ENCODE measurements at places on chromosomes 3 and 15.

DNA sequence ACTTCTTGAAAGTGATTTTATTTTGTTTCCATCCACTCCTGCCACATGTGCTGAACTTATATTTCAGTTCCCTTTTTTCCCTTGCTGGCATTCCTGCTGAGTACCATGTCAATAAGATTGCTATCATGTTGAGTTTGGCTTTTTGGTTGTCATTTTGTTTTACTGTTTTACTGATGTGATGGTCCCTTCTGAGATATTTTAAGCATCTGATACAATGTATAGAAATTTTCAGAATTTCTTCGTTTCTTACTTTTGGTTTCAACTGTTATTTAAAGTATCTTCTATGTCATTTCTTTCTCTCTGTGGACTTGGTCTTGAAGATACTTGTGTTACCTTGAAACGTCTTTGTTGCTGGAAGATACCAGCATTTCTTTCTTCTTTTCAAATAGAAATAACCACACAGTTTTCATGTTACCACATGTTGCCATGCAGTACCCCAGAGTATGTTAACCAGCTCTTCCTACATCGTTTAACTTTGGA lies 14.1 kb downstream of the SIDT1 start:
- no peak for DNase-seq

DNA sequence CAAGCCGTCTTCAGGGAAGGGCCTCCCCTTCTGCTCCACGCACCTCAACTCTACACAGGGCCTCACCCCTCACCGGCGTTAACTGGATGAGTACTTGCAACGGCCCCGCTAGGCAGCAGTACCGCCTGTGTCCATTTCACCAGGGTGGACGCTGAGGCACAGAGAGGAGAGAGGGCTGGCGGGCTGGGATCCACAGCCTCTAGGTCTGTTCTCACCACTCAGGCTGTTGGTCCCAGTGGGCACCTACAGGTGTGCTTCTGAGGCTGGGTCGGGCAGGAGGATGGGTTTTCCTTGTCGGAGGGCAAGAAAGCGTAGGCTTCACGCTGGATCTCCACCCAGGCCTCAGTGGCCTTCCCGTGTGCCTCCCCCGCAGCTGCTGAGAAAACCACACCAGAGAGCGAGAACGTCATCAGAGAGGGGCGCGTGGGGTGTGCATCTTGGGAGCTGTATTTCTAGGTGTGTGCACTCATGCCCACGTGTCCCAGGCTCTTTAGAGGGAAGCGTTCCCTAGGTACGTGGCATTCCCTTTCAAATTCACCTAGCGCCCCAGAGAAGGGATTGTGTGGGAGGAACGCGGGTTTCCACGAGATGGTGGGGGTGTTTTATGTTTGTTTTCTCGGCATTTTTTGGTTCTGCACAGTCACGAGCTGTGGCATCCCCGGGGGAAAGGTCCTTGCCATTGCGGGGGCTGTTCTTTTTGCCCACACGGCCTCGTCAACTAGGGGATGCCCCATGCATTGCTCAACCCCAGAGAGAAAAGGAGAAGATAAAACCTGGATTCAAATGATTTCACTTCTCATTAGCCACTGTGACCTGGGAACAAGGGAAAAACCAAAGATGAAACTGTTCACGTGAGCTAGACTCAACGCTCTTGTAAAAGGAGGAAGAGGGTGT lies 67.7 kb downstream of the MGLL start:
- no peak for DNase-seq

- DNase-seq = no peak
These were observed 307.4 kb upstream of the RARB start for GRCh38 chr3:25120665-25121064.

DNA sequence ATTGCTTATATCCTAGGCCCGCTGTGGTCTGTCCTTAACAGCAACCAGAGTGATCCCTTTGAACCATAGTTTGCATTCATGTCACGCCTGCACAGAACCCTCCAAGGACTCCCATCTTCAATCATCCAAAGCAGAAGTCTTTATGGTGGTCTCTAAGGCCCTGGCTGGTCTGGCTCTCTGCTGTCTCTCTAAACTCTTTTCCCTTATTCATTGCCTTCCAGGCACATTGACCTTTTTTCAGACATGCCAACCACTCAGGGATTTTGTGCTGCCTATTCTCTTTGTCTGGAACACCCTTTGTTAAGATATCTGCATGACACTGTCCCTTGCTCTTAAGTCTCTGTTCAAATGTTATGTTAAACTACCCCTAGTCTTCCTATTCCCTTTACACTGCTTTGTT lies 21.9 kb upstream of the ZBTB47 start:
- DNase-seq = no peak

- no peak for DNase-seq
These were observed 428.0 kb downstream of the ROBO1 start for GRCh38 chr3:79339846-79340245.

DNA sequence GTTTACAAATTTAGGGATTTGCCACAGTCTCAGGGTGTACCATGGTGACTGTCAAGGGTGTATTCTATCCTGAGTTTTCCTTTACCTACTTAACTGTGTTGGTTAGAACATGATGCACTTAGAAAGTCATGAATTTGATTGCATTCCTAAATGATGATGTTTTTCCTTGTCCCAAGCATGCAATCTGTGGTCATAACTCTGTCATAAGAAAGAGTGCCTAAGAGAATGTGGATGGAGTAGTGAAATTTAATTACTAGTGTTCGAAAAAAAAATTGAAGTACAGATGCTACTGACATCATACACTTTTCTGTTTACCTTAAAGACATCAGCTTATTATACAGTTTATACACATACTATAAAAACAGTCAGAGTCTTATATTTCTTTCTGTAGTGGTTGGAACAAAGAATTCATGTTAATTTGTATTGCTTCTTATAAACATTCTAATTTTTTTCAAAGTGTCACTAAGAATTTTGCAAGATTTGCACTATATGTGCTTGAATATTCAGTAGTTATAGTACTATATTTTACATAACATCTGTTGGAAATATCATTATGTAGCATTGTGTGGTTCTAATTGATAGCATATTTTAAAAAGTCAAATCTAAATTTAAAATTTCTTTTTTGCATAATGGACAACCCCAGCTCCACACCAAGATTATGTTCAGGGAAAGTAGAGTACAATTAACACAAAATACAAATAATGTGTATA lies 231.3 kb upstream of the KCNMB2 start:
- no peak for DNase-seq

- no peak for DNase-seq
These were observed 135.8 kb upstream of the ANKRD28 start for GRCh38 chr3:15933439-15934139.

GRCh38 chr3:129984125-129984524 lies 9.6 kb downstream of the TRH start:
- DNase-seq = no peak

DNA sequence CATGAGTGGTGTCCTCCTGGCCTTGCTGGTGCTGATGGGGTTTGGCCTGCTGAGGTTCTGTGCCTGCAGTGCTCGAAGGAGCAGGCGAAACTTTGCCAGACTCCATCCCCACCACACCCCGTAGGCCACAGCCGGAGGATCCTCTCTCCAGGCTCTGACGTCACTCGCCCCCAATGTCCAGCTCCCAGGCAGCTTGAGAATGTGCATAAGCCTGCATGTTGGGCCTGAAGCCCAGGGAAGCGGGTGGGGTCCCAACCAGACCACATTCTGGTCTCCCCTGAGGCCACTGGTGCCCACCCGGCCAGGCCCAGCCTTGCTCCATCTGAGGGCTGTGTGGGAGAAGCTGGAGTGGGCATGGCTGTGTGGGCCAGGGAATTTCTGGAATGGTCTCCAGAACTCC lies 109.8 kb downstream of the ASB7 start:
- DNase-seq = no peak

DNA sequence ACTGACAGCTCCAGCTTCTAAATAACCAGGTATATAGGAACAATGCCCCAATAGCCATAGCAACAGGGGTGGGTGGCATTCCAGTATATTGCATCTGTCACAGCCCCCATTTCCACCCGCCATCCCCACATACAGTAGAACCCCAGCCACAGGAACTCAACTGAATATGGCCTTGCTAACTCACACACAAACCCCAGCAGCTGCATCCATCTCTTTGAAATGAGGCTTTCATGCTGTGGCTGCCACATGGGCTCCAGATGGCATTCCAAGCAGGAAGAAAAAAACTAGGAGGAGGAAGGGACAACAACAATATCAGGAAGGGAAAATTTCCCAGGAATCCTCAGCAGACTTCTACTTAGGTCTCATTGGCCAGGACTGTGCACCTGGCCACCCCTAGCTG lies 54.6 kb downstream of the CCR3 start:
- no peak for DNase-seq

- no peak for DNase-seq
These were observed 36.8 kb upstream of the TRH start for GRCh38 chr3:129937717-129938116.

DNA sequence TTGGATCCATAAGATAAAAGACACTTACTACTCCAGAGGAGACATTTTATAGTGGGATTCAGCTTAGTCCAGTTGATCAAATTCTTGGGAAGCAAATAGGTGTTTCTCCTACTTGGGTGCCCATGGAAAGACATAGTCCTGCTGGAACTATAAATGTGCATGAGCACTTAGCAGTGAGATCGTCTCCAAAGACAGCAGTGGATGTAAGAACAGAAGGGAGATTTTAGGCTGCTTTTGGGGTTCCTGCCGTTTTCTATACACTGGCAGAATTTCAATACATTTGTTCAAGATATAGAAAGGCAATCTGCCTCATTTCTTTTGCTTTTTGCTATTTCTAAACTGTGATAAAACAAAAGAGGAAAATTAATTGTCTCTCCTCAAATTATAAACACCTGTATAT lies 234.0 kb downstream of the ADAMTSL3 start:
- DNase-seq = no peak

GRCh38 chr15:34490417-34491193 lies 53.0 kb upstream of the GOLGA8A start:
- no peak for DNase-seq

GRCh38 chr3:141421639-141422319 lies 53.5 kb downstream of the ZBTB38 start:
- no peak for DNase-seq

- DNase-seq = no peak
These were observed 101.6 kb downstream of the MAGI1 start for GRCh38 chr3:65936908-65937638.

- no peak for DNase-seq
These were observed 51.1 kb downstream of the BDH1 start for GRCh38 chr3:197504641-197505121.

GRCh38 chr3:193743702-193744047 lies 150.7 kb downstream of the OPA1 start:
- DNase-seq = peak; percentile 73

DNA sequence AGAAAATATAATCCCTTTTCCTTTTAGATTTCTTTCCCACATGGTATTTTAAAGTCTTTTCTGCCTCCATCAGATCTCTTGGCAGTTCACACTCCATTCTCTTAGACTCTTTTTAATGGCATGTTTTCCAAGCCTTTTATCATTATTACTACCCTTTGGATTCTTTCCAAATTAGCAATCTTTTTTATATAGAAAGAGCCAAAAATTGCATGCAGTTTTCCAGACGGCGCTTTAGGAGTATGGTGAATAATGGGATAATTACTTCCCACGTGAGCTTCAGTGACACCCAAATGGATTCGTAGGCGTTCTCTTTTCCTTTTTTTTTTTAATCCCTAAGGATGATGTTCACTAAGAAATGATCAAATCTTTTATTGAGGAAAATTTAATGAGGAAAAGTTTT lies 354.8 kb upstream of the DNAJC19 start:
- DNase-seq = no peak

All from OCI-LY7 (cell line).